ENCODE measurements at places on chromosomes 7 and 10.

- DNase-seq: no peak
These were observed 167.0 kb downstream of the SGMS1 start for GRCh38 chr10:50456719-50457118.

DNA sequence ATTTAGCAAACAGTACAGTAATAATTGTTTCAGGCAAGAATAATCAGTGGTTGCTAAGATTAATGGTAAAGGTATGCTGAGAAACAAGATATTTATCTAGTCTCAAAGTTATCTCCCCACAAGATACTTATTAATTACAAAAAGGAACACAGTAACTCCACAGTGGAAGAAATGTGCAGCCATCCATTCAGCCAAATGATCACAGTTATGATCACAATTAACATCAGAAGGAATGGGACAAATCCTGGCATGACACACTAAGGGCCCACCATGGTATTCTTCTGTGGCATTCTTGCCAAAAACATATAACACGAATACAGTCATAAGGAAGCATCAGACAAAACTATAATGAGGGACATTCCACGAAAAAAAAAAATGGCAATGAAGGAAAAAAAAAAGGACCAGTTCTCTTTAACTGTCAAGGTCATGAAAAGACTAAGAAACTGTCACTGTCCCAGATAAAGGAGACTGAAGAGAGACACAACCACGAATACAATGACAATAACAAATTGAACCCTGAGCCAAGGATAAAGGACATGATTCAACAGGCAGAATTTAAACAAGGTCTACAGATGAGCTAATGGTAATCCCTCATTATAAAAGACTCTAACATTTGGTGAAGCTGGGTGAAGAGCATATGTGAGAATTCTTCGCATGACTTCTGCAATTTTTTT lies 20.9 kb downstream of the NUDCD3 start:
- no peak for DNase-seq

- no peak for DNase-seq
These were observed 77.5 kb upstream of the TOMM7 start for GRCh38 chr7:22900101-22900500.

DNA sequence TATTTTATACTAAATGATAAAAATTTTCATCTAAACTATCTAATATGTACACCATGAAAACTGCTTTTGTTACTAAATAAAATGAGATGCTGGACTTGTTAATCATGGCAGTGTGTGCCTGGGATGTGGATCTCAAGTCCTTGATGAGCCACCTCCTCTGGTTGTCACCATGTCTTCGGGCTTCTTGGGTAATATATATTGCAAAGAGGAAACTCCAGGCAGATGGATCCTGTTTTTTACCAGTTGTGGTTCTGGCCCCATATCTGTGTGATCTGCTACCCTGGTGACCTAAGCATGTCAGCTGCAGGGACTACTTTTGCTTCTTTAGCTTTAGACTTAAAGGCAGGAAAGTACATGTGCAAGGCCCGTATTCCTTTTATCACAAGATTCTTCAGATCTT lies 46.2 kb downstream of the TMEM60 start:
- DNase-seq: no peak

DNA sequence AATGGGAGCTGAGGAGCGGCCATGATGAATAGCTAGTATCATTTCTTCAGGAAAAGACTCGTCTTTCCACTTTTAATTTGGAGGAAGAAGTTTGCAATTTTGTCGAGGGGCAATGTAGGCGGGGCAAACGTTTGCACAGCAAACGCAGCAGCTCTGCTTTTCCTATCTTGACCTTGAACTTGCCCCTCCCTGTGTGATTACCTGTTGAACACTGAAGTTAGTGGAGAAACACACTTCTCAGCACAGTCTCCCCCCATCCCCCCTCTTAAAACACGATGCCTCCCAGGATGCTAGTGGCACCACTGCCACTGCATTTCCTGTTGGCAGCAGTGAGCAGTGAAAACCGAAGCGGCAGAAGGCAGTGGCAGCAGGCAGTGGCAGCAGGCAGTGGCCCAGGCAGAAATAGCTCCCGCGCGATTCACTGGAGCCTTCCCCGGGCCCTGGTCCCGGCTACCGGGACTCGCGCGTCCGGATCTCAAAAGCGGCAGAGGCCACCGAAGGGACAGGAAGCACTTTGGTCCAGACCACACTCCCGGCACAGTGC lies at the start of gene EPDR1:
TSS of gene EPDR1 (plus strand) at position 336 of the 544 bp plus-strand sequence. CDS start 300 bp downstream, outside the sequence.
- no peak for DNase-seq

DNA sequence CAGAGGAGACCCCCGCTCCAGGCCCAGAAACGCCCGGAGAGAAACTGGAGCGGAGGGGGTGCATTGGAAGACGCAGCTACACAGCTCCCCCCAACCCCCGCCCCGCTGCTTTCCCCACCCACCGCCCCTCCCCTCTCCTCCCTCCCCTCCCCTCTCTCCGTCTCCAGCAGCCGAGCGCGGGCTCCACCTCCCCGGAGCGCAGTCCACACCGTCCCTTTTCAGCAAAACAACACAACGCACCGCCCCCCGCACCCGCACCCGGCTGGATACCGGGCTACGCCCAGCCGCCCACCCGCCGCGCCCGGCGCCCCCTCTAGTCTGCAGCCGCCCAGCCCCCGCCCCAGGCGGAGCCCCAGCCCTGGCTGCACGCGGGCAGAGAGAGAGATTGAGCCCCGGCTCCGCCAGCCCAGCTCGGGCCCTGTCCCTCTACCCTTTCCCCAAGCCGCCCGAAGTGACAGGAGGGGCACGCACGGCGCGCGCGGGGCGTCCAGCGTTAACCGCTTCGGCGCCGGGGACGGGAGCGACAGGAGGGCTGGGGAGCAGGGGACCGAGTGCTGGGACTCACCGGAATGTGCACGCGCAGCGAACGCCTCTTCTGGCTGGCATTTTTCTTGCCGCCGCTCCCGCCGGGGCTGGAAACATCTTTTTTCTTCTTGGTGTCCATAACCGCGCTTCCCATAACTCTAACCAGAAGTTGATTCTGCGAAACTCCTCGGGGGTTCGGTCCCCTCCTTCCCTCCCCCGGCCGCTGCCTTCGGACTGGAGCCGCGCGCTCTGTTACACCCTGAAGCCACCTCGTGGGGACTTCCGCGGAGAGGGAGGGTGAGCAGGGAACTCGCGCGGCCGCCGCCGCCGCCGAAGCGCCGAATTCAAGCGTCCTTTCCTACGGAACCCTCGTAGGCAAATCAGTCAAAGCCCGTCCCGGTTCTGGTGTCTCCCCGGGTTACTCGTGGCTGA lies 695 bp downstream of the PRKAG2 start:
- no peak for DNase-seq
